ENCODE measurements at places on chromosomes 12 and 14. TPM values are rescaled to one million over a fixed set of nuclear protein-coding genes. Genes with fewer than 3 reads are reported as not detected.

Gene KRT3
- total RNA-seq, result 0.43 TPM

Gene SYT1
- 24.0 TPM for total RNA-seq

Gene SERPINA10
- not detected for total RNA-seq

Gene ZNF385A
- total RNA-seq, result 23.0 TPM

Gene MMAB
- 17.8 TPM for total RNA-seq

Gene RIPK3
- 0.95 TPM for total RNA-seq

- no peak for DNase-seq
These were observed 36.2 kb downstream of the VDR start for GRCh38 chr12:47868552-47869031.

- DNase-seq, result no peak
These were observed 34.7 kb downstream of the C12orf75 start for GRCh38 chr12:105365231-105365630.

DNA sequence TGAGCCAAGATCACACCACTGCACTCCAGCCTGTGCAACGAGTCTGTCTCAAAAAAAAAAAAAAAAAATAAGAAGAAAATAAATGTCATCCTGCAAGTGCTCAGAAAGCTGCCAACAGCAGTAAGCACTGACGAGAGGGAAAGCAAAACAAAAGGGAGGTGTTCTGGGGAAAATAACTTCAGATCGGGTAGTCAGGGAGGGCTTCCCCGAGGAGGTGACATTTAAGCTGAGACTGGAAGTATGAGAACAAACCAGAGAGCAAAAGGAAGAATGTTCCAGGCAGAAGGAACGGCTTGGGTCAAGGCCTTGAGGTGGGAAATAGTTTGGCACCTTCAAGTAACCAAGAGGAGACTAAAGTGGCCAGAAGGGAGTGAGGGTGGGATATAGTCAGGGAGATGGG is 4.7 kb upstream of the FAM222A start:
- DNase-seq, result no peak

DNA sequence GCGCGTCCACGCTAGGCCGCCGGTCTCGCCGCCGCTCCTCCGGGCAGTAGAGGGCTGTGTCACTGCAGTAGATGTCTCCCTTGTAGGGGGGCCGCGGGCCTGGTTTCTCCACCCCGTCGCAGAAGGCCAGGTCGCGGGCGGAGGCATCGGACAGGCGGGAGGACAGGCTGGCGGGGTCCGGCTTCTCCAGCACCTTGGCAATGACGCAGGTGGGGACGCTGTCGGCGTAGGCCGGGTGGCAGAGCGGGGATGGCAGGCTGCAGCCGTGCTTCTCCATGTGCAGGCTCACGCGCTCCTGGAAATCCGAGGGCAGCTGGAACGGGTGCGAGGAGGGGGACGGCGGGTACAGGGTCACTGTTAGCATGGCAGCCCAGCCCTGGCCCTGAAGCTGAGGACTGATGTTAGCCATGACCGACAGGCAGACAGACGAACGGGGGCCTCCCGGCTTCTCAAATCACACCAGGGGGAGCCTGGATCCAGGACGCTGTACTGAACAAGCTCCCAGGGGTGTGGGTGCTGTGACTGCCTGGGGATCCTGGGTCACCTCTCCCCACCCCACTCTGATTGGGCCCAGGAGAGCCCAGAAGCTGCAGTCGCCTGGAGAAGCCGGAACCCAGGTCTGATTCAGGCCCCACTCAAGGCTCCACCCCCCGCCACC is 48.1 kb downstream of the BEGAIN start:
- DNase-seq, result no peak

DNA sequence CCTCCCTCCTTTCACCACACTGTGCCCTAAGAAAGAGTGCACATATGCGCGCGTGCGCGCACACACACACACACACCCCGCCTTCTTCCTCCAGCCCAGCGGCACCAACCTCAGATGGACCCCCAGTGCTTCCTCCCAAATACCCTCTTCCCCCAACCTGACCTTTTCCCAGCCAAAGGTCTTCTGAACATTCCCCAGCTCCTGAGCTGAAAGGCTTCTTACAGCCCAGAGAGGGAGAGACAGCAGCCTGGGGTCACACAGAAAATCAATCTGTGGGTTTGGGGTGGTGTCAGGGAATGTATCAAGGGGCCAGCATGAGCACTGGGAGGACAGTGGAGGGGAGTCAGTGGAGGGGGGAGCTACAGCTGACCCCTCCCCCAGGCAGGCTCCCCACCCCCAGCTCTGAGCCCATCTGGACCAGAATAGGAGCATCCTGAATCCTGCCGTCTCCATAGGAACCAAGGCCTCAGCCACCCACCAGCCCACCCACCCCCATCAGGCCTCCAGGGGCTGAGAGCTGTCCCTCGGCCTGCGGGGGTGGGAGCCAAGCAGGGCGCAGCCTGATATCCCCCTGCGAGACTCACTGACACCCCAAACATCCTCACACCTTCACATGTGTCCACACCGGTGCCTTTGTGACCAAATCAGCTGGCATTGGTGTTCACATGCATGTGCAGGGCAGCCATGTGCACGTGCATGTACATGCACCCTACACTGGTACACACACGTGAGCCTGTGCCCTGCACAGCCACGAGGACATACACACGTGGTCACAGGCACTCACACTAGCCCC is 5.7 kb downstream of the RASAL1 start:
- DNase-seq, result no peak

- no peak for DNase-seq
These were observed 92.7 kb upstream of the HECTD1 start for GRCh38 chr14:31300296-31300695.

DNA sequence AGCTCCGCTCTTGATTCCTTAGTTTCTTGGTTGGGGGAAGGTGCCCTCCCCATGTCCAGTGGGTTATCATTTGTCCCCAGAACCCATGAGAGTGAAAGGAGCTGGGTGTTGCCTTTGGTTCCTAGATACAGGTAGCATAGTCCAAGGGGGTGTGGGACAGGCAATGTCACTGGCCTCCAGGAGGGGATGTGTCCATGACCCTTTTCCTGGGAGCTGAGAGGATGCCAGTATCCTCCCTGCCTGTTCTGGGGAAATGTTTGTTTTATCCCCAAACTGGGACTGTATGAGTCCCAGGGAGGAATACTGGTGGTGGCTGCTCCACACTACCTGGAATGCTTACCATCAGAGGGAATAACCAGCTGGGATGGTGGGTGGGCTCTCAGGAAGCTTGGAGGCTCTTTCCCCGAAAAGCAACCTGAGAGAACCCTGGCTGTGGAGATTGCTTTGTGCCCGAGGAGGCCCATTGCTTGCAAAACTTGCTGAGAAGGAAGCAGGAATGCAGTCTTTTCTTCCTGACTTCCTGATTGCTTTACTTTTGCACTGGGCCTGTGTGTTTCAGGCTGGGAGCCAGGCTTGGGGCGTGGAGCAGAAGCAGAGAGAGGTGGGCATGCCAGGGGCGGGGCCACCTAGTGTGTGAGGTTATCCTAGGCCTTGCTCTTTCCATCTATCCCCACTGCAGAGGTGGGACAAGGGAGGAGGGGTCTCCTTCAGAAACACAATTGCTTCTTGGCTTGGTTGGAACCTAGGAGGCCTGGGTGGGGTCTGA is 715 bp upstream of the SLC10A1 start:
- no peak for DNase-seq

DNA sequence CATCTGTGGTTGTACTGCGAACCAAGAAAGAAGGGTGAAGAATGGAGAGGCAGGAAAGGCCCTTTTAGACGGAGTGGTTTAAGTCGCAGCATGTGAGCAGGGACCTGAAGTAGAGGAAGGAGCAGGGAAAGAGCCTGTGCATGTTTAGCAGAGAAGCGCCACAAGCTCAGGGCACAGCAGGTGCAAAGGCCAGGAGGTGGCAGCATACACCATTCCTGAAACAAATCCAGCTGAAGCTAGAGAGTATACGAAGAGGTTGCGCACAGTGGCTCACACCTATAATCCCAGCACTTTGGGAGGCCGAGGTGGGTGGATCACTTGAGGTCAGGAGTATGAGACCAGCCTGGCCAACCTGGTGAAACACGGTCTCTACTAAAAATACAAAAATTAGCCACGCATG is 49.9 kb downstream of the HELB start:
- DNase-seq, result no peak

DNA sequence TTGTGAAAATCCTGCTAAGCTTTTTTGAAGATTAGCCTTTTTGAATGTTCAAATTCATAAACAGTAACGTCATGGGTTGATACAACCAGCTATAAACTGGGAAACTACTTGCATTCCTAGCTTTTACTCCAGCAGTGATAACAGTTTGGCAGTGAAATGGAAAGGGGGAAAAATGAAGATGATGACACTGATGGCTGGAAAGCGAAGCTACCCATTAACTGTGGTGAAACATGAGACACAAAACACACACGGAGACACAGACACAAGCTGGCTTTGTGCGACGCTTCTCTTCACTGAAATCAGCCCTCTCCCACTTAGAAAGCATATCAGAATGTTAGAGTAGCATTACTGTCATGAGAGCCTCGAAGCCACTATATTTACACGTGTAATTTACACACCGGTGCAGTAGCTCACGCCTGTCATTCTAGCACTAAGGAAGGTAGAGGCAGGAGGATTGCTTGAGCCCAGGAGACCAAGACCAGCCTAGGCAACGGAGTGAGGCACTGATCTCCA is 15.7 kb downstream of the VPS37B start:
- DNase-seq, result peak; percentile 72

DNA sequence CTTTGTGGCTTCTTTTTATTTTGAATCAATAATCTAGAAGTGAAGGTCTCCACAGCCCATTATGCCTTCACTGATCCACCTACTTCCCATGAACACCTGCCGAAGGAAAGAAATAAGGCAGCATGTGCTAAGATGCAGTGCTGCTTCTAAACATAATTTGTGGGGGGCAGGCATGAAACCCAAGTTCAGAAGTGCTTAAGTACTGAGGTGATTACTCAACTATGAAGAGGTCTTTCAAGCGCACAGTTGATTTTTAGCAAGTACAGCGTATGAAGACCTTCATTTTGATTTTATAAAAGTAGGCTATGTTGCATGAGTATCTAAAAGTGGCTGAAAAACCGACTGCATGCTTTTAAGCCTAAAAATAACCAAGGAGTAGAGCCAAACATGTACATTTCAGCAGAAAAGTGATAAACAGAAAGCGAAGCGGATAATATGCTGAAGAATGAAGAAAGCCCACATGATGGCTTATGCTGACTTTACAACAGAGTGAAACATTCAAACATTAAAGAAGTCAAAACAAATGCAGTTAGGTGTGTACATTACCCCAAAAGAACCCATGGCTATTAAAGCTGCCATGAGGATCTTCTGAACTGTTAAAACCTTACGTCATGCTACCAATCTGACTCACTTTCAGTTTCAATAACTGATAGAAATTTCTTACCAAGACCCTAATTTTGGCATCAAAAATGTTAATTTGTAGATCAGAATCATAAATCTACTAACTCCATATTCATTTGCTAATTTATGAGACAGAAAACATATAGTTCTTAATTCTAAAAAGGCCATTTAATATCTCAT is 29.3 kb downstream of the KICS2 start:
- no peak for DNase-seq

DNA sequence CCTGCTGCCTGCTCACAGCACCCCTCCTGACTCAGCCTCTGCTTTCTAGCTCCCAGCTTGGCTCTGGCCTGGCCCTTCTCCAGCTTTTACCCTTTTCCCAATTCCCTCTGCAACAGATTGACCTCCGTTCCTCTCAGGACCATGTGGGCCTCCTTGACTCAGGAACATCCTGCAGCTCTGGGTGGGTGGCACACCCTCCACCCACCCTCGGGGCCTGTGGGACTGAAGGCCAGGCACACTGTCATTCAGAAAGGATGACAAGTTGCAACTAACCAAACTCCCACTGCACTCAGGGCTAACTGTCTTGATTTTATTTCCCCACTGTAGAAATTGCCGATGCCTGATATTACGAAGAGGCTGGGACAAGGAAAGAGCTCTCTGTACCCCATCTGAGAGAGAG is 59.4 kb downstream of the HELB start:
- no peak for DNase-seq

DNA sequence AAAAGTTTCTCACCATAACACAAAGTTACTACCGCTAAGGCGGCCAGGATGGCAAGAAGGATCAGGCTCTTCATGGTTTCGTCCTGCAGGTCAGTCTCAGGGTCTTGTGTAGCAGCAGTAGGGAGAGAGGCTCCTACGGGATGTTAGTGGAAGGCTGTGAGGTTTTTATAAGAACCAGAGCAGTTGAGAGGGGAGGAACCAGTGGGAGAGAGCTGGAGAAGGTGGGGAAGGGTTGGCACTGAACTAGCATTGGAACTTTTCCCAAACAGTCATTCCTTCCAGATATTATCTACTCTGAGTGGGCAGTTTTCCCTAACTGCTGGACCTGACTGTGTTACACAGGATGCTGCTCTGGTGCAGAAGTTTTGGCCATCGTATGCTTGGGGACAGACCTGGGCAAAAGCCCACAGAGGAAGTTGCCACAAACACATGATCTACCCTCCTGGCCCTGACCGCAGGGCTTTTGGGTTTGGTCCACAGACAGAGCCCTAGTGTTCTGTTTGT is at the start of gene MGP:
MGP (minus strand) TSS at position 137 of the 504 bp plus-strand sequence; CDS start at position 74, 63 bp downstream.
- DNase-seq, result peak; percentile 89

- DNase-seq, result no peak
These were observed 1.1 kb upstream of the TMEM121 start for GRCh38 chr14:105525326-105525725.

GRCh38 chr14:94665121-94665520 is 52.9 kb downstream of the SERPINA3 start:
- DNase-seq, result peak; percentile 85

- DNase-seq, result peak; percentile 82
These were observed 1196.5 kb downstream of the GALC start for GRCh38 chr14:86796221-86797074.

GRCh38 chr14:92973261-92973797 is 50.4 kb downstream of the CHGA start:
- peak; percentile 23 for DNase-seq

GRCh38 chr14:93004699-93005082 is 81.7 kb downstream of the CHGA start:
- no peak for DNase-seq

- DNase-seq, result no peak
These were observed 926.6 kb upstream of the TMEM132C start for GRCh38 chr12:127340381-127340780.

DNA sequence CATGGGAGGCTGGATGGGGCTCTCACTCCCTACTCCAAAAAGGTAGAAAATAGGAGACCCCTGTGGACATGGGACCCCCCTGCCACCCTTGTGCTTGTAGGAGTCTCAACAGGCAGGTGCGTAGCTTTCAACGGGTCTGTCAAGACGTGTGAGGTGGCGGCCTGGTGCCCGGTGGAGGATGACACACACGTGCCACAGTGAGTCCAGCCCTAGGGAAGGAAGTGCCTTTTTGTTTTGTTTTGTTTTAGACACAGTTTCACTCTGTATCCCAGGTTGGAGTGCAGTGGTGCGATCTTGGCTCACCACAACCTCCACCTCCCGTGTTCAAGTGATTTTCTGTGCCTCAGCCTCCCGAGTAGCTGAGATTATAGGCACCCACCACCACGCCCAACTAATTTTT is 12.9 kb downstream of the P2RX4 start:
- DNase-seq, result no peak
